ENCODE measurements at places on chromosomes 6 and 20. TPM values are rescaled to one million over a fixed set of nuclear protein-coding genes. Genes with fewer than 3 reads are reported as not detected.

OR2H2 gene
- total RNA-seq: not detected

PTCHD4 gene
- 0.96 TPM for total RNA-seq

KHDC1L gene
- not detected for total RNA-seq

CD109 gene
- total RNA-seq: 3.3 TPM

- no peak for DNase-seq
Measured at GRCh38 chr6:1890071-1890470, 280.4 kb downstream of the FOXC1 start.

- no peak for DNase-seq
Measured at GRCh38 chr6:109291902-109292301, 90.4 kb downstream of the CD164 start.

DNA sequence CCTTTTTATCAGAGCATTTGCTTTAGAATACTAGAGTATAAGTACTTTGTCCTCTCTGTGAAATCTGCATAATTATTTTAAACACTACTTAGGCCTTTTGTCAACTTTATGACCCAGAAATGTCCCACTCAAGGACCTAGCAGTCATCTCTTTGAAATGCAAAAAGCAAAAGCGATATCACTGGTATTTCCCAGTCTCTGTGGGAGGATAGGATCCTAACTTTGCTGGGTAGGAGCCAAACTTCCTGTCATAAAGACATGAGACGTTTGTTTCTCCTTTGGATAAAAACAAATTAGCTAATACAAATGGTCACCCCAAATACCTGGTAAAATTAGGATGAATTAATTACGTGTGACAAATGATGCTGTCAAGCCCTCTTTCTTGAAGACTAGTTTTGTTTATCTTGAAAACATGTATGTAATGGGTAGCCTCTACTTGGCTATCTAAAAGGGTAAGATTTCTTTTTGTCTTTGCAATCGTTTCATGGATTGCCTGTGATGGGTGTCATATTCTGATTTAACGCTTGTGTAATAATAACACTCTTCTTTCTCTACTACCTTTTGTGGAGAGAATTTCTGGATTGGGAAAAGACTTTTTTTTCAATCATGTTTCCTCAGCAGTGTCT is 36.2 kb downstream of the DCDC2 start:
- DNase-seq: no peak

DNA sequence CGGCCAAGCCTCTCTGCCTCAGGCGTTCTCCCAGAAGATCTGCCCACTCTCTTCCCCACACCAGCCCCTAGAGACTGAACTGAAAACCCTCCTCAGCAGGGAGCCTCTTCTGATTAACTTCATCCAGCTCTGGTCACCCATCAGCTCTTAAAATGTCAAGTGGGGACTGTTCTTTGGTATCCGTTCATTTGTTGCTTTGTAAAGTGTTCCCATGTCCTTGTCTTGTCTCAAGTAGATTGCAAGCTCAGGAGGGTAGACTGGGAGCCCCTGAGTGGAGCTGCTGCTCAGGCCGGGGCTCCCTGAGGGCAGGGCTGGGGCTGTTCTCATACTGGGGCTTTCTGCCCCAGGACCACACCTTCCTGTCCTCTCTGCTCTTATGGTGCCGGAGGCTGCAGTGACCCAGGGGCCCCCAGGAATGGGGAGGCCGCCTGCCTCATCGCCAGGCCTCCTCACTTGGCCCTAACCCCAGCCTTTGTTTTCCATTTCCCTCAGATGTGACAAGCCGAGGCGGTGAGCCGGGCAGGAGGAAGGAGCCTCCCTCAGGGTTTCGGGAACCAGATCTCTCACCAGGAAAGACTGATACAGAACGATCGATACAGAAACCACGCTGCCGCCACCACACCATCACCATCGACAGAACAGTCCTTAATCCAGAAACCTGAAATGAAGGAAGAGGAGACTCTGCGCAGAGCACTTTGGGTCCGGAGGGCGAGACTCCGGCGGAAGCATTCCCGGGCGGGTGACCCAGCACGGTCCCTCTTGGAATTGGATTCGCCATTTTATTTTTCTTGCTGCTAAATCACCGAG is 14.2 kb downstream of the VEGFA start:
- no peak for DNase-seq

GRCh38 chr6:169986171-169986847 is 234.9 kb downstream of the ERMARD start:
- DNase-seq: no peak

GRCh38 chr6:85594197-85594930 is 706 bp upstream of the SNX14 start:
- no peak for DNase-seq
